ENCODE measurements at places on chromosomes 12 and 14.

GRCh38 chr12:57744194-57744776 is 554 bp upstream of the TSPAN31 start:
- H3K36me3 ChIP-seq, result no peaks in the 10 kb centered on the region
- peaks cover 57% of the 10 kb centered on the region for H3K4me1 ChIP-seq
- H3K27me3 ChIP-seq, result no peaks in the 10 kb centered on the region
- peak; percentile 74 for DNase-seq

- H3K27ac ChIP-seq, result peak overlapping the region; percentile 39
- peak overlapping the region; percentile 74 for H3K4me3 ChIP-seq
- no peaks in the 10 kb centered on the region for H3K36me3 ChIP-seq
- peak; percentile 14 for DNase-seq
Observed at GRCh38 chr12:7989827-7990491, 42.6 kb upstream of the FOXJ2 start.

GRCh38 chr14:21467616-21468015 is 9.1 kb downstream of the RAB2B start:
- H3K27ac ChIP-seq, result no peak overlapping the region
- no peak overlapping the region for H3K4me3 ChIP-seq
- no peaks in the 10 kb centered on the region for H3K27me3 ChIP-seq
- H3K4me1 ChIP-seq, result peaks cover 2% of the 10 kb centered on the region
- peaks cover 75% of the 10 kb centered on the region for H3K36me3 ChIP-seq

DNA sequence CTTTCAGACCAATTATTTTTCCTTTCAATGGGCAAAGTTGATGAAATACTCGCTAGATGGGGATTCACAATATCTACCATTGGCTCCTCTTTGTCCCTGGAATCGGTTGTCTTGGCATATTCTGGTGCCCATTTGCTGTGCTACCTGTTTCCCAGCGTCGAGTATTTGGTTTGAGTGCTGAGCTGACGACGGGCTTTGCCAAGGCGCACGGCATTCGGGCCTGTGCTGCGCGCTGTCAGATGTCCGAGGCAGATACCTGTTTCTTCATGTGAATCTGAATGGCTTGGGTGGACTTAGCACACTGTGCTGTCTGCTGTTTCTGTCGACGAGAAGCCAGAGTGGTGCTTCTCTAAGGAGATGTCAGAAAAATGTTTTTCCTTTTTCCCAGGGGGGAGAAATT is 80.9 kb downstream of the TESC start:
- H3K36me3 ChIP-seq, result peaks cover 29% of the 10 kb centered on the region

DNA sequence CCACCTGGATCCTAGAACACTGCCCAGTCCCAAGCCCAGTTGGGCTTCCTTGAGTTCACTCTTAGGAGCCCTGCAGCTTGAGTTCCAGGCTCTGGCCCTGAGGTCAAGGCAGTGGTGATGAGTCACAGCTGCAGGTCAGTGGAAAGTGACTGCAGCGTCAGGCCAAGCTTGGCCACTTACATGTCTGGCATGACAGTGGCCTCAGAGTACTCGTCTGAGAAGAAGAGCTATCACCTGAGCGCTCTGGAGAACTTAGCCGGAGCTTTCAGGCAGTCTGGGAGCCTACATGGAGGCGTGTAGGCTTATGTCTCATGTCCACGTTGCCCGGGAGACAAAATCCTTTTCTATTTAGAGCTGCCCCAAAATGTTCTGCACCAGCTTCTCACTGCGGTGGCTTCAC is 75.6 kb downstream of the ARL6IP4 start:
- H3K27ac ChIP-seq, result no peak overlapping the region
- no peak for DNase-seq
- peaks cover 27% of the 10 kb centered on the region for H3K4me1 ChIP-seq
- no peaks in the 10 kb centered on the region for H3K27me3 ChIP-seq
- H3K4me3 ChIP-seq, result no peak overlapping the region
- peaks cover 2% of the 10 kb centered on the region for H3K36me3 ChIP-seq

- H3K36me3 ChIP-seq, result no peaks in the 10 kb centered on the region
- peaks cover 65% of the 10 kb centered on the region for H3K4me1 ChIP-seq
- H3K27me3 ChIP-seq, result no peaks in the 10 kb centered on the region
- H3K27ac ChIP-seq, result peak overlapping the region; percentile 94
- peak overlapping the region; percentile 53 for H3K4me3 ChIP-seq
Observed at GRCh38 chr12:123122626-123123025, 28.3 kb downstream of the PITPNM2 start.

DNA sequence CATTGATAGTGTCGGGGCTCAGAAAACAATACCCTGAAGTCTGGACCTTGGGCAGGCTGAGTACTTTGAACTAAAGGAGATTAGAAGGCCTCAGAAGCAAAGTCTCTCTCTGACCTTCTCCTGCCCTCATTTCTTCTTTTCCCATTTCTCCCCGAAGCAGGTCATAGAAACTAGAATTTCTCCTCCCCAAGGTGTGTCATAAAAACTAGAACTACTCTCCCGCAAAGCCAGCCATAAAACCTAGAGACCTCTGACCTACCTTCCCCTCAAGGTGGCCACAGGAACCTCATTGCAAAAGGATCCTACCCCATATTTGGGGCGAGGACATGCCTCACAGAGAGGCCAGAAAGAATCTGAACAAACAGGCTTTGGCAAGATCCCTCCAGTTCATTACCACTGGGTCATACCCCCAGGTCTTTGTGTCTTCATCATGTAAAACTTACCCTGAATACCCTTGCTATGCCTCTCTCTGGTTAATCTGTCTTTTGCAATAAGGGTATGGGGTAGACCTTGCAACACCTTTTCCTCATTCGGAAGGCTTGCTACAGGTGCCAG is 64.7 kb upstream of the ZFP36L1 start:
- no peak overlapping the region for H3K4me3 ChIP-seq
- no peaks in the 10 kb centered on the region for H3K27me3 ChIP-seq
- H3K27ac ChIP-seq, result no peak overlapping the region
- H3K36me3 ChIP-seq, result no peaks in the 10 kb centered on the region
- H3K4me1 ChIP-seq, result no peaks in the 10 kb centered on the region

GRCh38 chr12:15230751-15231150 is 9.5 kb upstream of the RERG start:
- DNase-seq, result no peak
- H3K27me3 ChIP-seq, result peaks cover 26% of the 10 kb centered on the region

GRCh38 chr14:79090641-79091180 is 920.5 kb downstream of the NRXN3 start:
- H3K36me3 ChIP-seq, result no peaks in the 10 kb centered on the region
- no peak for DNase-seq
- no peaks in the 10 kb centered on the region for H3K27me3 ChIP-seq

DNA sequence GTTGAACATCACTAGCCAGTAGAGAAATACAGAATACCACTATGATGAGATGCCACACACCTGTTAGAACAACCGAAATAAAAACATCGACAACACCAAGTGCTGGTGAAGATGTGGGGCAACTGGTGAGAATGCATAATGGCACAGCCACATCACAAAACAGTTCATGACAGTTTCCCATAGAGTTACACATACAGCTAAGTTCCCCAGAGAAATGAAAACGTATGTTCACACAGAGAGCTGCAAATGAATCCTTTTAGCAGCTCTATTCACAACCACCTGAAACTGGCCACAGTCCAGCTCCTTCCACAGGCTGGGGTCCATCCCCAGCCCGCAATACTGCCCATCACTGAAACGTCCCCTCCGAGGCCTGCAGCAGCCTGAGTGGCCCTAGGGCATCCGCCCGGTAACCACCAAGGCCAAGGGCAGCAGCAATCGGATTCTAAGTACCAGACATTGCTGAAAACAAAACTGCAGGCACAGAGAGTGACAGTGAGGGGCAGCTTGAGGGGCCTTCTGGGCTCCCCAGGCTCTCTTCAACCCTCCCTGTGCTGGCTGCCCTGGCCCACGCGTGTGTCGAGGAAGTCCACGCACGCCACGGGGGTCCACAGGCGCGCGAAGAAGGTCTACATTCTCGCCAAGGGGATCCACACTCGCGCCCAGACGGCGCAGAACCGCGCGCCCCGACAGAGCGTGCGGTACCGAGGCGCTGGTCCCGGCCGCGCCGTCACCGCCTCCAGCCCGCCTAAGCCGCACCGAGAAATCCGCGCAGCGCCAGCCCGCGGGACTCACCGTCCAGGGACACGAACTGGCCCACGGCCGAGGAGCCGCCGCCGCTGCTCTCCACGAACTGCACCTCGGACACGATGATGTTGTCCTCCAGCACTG is 903 bp downstream of the BRF1 start:
- no peaks in the 10 kb centered on the region for H3K36me3 ChIP-seq
- H3K27ac ChIP-seq, result peak overlapping the region; percentile 95
- H3K4me1 ChIP-seq, result peaks cover 45% of the 10 kb centered on the region
- DNase-seq, result no peak
- H3K27me3 ChIP-seq, result no peaks in the 10 kb centered on the region

Data from naive thymus-derived CD8-positive, alpha-beta T cell (primary cell).